ENCODE measurements at places on chromosomes 1 and 21. TPM values are rescaled to one million over a fixed set of nuclear protein-coding genes. Genes with fewer than 3 reads are reported as not detected.

DNA sequence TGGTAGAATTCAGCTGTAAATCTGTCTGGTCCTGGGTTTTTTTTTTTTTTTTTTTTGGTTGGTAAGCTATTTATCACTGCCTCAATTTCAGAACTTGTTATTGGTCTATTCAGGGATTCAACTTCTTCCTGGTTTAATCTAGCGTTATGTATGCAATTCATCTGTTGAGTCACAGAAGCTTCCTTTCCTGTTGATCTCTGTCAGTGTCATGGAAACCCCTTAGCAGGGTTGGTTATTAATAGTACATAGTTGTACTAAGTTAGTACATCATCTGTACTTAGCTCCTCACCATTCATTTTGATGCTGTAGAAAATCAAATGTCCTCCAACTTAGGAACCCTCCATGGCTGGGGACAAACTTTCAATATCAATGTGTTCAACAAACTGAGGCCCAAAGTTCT lies 51.0 kb upstream of the BARHL2 start:
- peak; percentile 27 for DNase-seq

GBP5 gene
- total RNA-seq = 3.4 TPM

TRNAU1AP gene
- 40.7 TPM for total RNA-seq

- DNase-seq = no peak
Observed at GRCh38 chr1:228465141-228465540, 22.0 kb upstream of the RNF187 start.

DNA sequence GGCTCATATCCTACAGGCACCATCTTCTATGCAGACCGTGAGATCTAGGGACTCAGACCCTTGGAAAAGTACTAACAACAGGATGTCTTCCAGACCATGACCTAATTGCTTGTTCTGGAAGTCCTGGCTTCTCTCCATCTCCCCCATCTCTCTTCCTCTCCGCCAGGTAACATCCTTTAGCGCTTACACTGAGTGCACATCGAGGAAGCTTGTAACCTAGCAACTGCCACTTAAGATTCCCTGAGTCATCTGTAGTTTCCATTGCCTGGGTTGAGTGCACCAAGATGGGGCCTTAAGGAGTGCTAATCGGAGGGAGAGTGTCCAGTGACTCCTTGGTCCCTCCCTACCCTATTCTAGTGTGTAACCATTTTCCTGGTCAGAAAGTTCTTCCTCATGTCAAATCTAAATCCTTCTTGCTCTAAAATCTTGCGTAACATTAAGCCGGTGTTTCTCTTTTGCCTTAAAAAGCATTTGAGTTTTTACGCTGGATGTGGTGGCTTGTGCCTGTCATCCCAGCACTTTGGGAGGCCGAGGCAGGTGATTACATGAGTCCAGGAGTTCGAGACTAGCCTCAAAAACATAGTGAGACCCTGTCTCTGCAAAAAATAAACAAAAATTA lies 9.7 kb downstream of the KLHDC8A start:
- peak; percentile 79 for DNase-seq

GRCh38 chr1:180033390-180033789 lies 78.8 kb downstream of the CEP350 start:
- DNase-seq = no peak

GRCh38 chr21:35150562-35151226 lies 101.6 kb upstream of the RUNX1 start:
- DNase-seq = peak; percentile 27

CFHR1 gene
- not detected for total RNA-seq

GRCh38 chr1:36909946-36910725 lies 124.2 kb downstream of the GRIK3 start:
- no peak for DNase-seq

RPRD2 gene
- 9.2 TPM for total RNA-seq

DNA sequence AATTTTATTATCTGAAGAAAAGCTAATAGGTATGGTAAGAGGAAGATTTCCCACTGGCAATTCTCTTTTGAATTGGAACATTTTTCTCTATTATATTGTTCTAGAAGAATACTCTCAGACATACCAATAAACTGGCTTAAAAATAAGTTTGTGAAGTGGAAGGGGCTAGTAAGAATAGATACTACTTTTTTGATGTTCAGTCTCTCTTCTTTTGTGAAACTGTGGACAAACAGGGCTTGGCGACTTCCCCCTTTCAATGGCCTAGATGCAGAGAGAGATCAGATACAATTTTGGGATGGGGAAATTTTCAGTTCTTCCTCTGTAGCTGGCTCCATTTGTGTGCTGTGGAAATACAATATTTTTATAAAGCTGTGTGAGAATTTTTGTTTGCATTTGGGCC lies 2.5 kb downstream of the PBX1 start:
- no peak for DNase-seq

DNA sequence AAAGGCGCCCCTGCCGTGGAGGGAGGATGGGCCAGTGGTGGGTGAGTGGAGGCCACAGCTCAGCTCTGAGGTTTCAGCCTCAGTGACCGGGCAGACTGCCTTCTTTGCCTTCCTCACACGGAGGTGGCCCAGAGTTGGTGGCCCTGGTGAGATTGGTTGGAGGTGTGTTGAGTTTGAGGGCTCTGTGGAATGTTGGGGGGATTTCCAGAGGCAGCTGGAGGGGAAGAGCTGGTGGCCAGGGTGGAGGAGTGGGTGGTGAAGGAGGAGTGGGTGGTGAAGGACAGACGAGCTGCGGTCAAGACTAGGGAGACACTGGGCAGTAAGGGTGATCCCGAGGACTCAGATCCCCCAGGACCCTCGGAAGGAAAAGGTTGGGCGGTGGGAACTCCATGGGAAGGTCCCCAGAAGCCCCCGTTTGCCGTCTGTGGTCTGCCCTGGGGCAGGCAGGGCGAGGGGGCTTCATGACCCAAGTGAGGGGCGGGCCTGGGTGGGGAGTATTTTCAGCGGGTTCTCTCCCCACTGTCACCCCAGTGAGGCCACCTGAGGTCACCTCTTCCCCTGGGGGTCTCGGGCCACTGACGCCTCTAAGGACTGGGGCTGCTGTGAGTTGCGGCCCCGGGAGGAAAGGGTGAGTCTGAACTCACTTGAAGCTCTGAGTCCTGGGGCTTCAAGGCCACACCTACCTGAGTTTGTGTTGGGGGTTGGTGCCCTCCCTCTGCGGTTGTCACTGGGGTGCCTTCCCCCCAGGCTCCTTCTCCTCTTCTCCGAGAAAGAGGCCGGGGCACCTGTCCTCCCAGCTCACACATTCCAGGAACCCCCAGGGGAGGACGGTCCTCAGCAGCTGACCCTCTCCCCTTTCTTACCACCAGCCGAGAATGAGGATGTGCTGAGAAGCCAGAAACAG lies 22.7 kb upstream of the PIK3CD start:
- no peak for DNase-seq

DNA sequence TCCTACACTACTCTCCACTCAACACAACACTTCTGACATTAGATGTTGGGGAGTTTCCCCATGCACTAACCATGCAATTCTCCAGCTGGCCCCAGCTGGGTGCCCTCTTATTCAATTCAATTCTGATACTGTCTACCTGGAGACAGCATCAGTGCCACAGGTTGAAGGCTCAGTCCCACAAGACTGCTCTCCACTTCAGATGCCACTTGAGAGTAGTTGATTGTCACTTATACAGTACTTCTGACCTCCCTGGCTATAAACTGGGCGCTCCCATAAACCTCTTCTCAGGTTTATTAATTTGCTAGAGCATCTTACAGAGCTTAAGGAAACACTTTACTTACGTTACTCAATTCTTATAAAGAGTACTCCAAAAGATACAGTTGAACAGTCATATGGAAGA lies 442.3 kb downstream of the LRRIQ3 start:
- DNase-seq = no peak

GRCh38 chr1:170659399-170660035 lies 4.4 kb upstream of the PRRX1 start:
- DNase-seq = no peak

- no peak for DNase-seq
Observed at GRCh38 chr1:221739018-221739676, 2.7 kb downstream of the DUSP10 start.

GRCh38 chr1:87826681-87827251 lies 498.1 kb downstream of the LMO4 start:
- peak; percentile 42 for DNase-seq

- DNase-seq = no peak
Observed at GRCh38 chr1:248850536-248851251, 8.2 kb downstream of the ZNF692 start.

IL19 gene
- total RNA-seq = not detected

DNA sequence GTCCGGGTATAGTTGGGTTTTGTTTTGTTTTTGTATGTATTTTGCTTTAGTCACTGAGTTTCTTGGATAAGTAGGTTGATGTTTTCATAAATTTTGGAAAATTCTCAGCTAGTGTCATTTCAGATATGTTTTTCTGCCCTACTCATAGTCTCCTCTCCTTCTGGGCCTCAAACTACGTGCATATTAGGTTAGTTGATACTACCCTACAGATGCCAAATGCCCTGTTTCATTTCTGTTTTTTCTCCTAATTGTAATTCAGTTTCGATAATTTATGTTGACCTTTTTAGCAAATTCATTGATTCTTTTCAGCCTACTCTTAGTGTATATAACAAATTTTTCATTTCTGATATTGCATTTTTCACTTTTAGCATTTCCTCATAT lies 268.6 kb upstream of the RGS18 start:
- DNase-seq = no peak

TMCC2 gene
- 4.8 TPM for total RNA-seq

DNA sequence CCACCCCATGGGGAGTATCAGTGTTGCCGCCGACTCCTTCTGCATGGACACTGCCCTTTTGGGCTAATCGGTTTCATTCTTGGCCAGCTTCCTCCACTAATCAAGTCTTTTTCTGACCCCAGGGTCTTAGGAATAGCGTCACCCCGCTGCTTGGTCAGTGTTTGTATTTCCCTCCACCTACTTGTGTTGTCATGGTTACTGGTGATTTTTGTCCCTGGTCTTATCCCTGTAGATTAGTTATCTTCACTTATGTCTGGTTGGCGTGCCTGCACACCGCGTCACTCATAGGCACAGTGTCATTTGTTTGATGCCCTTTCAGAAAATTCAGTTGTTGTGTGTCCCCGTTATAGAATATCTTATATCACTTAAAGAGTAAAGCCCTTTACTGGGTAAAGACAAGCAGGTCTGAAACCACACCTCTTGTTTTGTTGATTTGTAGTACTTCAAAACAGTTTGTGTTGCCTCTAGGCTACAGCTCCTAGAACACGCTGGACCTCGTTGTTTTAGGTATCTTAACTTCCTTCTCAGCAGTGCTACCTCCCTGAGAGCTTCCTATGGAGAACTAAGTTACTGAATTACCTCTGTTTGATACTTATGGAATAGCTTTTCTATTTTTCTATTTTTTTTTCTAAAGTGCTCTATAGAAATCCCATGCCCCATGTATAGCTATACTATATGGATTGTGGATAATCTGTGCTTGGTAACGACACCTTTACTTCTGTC lies 868 bp downstream of the PPP1R12B start:
- DNase-seq = peak; percentile 11

GRCh38 chr1:108610073-108610472 lies 50.2 kb downstream of the EEIG2 start:
- no peak for DNase-seq

DNA sequence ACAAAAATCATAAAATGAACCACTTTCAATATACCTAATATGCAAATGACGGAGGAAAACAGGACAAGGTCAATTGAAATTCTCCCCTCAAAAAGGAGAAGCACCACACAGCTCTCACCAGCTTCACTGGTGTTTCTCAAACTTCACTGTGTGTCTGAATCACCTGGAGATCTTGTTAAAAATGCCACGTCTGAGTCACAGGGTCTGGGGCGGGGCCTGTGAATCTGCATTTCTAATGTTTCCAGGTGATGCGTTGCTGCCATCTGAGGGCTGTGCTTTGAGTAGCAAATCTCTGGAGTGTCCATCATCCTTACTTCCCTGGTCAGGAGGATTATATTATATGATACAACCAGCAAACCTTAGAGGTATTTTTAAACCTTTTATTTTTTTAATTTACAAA lies 9.0 kb downstream of the CLDN19 start:
- no peak for DNase-seq

EVA1B gene
- total RNA-seq = 44.1 TPM

GRCh38 chr1:244162786-244163530 lies 111.9 kb downstream of the ZBTB18 start:
- DNase-seq = peak; percentile 44

SUCO gene
- total RNA-seq = 26.8 TPM
